Stimulated activated naive CD4-positive, alpha-beta T cell (primary cell): ENCODE measurements at places on chromosomes 7 and 10.
A peak's percentile ranks its signal among the peaks of the same experiment; 100 is the strongest.

DNA sequence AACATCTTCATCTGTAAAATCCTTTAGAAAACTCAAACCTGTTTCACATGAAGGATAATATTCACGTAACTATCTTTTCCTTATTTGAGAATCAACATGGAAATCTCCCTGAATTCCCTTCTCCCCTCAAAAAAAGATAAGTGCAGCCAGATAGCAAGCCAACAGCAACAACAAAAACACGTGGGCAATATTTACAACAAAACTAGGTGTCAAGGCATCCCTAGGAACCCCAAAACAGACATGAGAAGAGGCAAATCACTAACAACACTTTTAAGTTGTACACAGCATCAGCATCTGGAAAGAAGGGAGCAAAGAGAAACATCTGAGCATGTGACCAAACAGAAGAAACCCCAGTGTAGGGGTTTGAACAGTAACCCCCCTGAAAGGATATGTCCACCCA, 12.2 kb downstream of the ARHGAP21 start:
- no peak for DNase-seq

GRCh38 chr10:659688-660141, 29.8 kb downstream of the DIP2C start:
- DNase-seq = no peak

DNA sequence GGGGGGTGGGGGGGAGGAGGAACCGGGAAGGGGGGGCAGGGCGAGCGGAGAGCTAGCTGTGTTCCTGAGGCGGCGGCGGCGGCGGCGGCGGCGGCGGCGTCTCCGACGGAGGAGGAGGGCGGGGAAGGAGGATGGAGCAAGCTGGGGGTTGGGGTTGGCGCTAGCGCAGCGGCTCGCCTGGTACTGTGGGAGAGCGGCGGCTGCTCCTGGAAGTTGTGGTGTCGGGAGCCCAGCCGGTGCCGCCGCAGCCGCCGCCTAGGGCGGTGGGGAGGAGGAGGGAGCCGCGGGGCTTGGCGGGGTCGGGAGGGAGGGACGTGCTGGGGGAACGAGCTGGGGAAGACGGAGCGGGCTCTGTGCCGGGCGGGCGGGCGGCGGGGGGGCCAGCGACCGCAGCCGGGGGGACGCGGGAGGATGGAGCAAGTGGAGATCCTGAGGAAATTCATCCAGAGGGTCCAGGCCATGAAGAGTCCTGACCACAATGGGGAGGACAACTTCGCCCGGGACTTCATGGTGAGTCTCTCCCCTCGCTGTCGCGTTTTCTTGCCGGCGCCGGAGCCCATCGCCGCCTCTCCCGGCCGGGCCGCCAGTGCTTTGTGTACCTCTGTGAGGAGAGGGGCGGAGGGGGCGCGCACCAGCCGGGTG, at the start of gene PTPN12:
Gene PTPN12 (plus strand): TSS at position 160 of the 642 bp plus-strand sequence. CDS start 252 bp downstream, at position 412.
- peak; percentile 48 for DNase-seq

DNA sequence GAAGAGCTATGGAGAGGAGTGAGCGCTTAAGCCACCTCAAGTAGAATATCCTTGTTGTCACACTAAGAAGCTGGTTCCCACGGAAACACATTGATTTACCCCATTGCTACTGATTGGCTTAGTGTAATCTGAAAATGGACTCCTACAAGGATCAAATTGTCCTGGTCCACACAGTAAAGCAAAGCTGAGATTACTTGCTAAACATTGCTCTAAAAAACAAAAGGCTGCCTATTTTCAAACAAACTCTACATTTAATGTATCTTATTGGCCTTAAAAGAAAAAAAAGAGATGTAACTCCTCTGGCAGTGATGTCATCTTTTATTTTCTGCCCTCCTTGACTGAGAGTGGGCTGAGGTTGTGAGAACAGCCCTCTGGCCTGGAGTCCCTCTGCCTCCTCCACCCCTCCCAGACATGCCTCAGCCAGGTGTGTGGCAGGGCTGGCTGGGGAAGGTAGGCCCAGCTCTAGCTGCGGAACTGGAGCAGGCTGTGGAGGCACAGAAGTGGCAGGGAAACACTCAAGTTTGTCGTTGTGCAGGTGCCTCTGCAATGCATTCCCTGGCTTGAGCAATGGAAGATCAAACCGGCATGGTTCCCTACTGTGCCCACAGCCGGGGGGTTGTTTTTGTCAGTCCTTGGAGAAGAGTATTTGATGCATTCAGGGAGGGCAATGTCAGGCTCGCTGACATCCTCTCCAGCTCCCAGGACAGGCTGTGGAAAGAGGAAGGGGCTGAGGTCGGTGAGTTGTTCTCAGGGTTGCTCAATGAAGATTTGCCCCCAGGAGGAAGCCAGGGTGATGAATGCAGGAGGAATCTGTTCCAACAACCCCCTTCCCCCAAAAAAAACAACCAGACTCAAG, 9.1 kb downstream of the KLF6 start:
- no peak for DNase-seq

DNA sequence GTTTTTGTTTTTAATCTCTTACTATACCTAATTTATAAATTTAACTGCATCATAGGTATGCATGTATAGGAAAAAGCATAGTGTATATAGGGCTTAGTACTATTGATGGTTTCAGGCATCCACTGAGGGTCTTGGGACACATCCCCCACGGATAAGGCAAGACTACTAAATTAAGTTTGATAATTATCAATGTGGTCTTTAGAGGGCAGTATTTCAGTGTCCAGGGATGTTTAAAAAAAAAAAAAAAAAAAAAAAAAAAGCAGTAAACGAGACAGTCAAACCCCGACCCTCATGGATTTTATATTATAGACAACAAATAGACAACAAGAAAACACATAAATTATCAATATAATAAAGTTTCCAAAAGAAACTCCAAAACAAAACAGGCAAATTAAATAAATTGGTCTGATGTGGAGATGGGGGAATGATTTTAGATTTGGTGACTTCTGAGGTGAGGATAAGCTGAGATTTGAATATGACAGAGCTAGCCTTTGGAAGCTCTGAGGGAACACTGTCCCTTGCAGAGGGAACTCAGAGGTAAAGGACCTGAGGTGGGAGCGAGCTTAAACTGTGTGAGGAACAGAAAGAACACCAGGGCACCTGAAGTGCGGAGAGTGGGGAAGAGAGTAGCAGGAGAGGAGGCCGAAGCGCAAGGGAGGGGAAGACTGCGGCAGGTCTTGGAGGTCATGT, 14.8 kb downstream of the ACSM6 start:
- no peak for DNase-seq
